Stimulated activated CD8-positive, alpha-beta memory T cell treated with anti-CD3 and anti-CD28 coated beads, Interleukin-4, amount 100 ng/mL, for 4 hours (primary cell): ENCODE measurements at places on chromosomes 11 and 22.

- DNase-seq: no peak
These were observed 55.3 kb downstream of the INSC start for GRCh38 chr11:15169815-15170551.

DNA sequence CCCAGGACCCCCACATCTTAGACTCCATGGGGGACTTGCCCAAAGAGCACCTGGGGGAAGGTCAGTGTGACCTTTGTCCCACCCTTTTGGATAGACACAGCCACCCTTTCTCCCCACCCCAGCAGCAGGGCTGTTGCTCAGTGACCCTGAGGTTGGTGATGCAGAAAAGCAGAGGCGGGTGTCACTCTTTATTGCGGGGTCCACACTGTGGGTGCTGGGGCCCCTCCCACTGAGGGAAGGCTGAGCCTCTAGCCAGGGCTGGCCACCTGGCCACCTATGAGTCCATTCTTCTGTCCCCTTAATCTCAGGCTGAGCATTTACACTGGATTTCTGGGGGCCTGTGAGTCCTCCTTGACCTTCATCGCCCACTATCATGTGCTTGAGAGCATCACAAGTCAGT, 7.4 kb downstream of the LRRC75B start:
- no peak for DNase-seq

- no peak for DNase-seq
These were observed 11.0 kb upstream of the PTPRJ start for GRCh38 chr11:47969401-47969800.

DNA sequence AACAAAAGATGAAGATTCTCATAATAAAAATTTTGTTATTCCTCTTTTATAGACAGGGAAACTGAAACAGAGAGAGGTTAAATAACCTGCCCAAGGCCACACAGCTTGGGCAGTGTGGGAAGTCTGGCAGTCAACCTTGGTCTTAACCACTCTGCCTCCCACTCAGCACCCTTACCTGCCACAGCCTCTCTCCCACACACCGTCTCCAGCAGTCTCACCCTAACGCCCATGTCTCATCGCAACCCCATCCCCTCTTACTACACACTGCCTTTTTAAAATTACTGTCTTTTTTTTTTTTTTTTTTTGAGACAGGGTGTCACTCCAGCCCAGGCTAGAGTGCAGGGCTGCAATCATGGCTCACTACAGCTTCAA, 25.0 kb downstream of the ARRB1 start:
- no peak for DNase-seq

DNA sequence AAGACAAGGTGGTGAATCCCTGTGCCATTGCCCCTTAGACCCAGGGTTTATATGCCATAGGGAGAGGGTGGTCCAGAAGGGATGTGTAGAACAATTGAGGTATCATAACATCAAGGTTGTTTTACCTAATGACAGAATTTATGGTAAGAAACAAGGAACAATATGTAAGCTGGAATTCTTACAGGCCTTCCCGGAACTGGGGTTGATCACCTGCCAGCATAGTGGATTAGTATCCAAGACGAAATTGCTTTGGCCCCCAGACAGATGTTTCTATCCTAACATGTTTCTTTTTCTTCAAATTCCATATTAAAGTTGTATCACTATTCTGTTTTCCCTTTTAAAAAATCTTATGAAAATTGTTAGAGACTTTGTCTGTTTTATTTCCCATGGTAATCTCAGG, 343.8 kb upstream of the ANO3 start:
- no peak for DNase-seq
